ENCODE measurements at places on chromosomes 2 and 18.

DNA sequence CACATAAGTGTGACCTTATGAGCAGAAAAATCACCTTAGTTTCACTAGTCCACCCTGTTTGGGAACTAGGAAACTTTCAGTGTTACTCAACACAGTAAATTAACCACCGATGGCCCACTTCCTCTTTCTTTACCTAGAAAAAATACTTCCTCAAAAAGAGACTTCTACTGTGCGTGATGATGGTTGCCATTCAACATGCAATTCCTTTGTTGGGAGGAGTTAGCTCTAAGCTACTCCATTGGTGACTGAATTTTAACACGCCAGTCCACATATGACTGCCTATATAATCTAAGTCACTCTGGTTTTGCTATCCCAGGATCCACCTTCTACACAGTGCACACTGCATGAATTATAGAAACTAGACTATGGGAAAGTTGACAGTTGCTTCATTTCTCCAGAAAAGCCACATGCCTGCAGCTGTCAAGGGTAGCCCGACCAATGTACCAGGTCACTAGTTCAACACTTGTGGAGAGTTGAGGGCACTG is 47.8 kb upstream of the REG3G start:
- DNase-seq, result no peak

DNA sequence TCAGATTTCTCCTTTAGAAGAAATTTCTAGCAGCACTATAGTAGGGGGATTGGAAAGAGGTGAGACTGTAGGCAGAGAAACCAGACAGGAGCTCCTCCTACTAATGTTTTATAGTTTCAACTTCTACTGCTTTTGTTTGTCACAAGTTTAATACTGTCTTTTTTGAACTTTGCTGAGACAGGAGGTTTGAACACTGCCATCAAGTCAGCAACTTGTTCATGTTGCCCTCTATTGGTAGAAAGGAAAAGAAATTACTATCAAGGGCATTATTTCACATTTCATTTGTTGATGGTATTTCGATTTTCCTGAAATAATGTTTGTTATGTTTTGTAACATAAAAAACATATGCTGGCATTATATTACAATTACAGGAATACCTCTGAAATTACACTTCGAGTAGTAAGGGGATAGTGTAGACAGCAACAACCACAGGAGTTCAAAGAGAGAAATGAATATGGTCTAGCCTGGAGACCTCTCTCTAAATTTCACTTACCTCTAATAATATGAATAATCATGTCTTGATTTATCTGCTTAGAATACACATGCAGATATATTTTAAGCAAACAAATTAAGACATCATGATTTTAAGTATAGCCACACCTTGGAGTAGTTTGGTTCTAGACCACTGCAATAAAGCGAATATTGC is 12.4 kb upstream of the CCDC88A start:
- no peak for DNase-seq

DNA sequence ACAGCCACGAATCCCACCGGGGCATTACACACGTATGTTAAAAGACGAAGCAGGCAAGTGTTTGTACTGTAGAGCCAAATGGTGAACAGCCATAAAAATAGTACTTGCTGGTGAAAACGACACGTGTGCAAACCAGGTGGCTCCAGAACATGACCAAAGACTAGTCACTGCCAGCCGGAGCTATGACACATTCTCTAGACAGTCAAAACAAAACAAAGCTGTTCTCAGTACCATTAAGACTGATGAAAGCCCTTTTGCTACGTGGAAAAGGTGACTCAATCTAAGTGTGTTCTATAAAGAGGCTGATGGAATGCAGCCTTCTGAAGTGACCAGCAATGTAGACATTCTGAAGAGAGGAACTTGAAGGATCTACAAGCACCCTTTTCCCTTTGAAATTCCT is 367.7 kb upstream of the NETO1 start:
- DNase-seq, result no peak

DNA sequence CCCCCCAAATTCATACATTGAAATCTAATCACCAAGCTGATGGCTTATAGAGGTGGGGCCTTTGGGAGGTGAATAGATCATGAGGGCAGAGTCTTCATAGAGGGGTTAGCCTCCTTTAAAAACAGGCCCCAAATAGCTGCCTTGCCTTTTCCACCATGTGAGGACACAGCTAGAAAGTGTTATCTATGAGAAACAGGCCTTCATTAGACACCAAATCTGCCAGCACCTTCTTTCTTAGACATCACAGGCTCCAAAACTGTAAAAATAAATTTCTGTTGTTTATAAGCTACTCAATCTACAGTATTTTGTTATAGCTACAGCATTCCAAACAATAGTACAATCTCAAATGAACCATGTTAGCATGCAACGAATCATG is 459.3 kb upstream of the GCFC2 start:
- no peak for DNase-seq

DNA sequence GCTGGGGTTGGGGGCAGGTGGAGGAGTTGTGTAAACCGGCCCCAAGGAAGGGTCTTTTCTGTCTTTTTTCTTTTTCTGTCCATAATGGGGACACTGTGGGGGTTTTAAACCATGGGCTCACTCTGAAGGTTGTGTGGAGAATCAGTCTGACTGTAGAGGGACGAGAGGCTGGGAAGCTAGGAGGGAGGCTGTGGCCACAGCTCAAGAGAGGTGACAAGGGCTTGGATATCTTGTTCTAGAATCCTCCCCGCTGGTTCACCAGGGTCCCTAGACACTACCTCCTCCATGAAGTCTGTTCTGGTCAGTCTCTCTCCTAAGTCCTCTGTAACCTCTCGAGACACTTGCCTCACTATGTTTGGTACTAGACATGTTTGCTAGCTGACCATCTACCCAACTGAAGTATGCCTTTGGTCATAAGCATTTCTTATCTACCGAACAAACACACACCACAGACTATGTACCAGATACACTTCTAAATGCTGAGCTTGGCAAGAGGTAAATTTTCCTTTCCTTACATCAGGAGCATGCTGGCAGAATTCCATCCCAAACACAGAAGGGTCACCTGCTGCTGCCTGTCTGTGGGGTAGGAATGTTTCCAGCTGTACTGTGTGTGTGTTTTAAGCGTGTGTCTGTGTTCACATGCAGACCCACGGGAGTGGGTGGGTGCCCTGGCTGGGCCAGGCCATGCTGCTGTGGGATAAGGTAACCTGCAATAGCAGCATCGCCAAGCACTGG is 69.6 kb upstream of the MGAT4A start:
- no peak for DNase-seq

DNA sequence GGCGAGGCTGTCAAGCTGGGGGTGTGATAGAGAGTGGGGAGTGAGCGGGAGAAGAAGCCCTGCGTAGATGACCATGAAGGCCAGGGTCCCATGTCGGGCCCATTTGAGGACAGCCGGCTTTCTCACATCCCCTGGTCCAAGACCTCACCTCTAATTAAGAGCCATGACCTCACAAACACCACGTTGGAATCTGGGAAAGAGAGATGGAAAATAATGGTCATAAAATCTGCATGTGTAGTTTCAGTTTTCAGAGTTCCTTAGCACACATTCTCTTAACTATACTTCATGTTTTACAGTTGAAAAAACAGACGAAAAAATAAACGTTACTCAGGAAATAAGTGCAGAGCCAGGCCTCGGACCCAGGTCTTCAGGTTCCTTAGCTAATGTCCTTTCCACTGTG is 244.8 kb upstream of the SIX2 start:
- no peak for DNase-seq

DNA sequence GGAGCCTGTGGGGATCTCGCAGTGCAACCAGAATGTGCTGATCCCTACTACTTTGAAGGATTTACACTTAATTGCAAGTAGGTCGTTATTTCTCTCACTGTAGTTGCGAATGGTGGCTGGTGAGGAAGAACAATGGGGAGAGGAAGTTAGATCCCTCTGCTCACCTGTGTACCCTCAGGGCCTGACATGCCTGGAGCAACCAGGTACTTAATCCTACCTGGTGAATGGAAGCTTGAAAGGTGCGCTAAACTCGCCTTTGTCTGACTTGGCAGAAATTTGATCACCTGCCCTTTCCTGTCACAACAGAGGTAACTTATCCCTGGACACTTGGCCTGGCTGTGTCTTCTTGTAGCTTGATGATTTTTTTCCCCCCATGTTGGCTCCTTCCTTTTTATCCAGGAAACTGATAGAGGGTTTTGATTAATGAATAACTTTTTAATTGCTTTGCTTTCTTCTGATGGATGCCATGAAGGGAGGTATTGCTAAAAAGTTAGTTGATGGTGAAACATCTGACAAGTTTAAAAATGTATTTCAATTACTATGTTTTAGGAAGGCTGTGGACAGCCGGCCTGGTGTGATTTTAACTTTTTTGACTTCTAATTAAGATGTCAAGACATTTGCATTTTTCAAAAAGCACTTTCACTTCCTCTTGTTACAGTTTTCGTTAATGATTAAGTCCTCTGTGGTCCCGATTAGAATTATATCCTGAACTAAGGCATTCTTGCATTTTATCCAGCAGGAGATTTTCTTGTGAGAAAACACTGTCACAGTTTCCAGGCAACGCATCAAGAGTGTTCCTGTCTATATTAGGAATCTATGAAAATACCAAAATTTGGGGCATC is 9.2 kb downstream of the SGPP2 start:
- no peak for DNase-seq

DNA sequence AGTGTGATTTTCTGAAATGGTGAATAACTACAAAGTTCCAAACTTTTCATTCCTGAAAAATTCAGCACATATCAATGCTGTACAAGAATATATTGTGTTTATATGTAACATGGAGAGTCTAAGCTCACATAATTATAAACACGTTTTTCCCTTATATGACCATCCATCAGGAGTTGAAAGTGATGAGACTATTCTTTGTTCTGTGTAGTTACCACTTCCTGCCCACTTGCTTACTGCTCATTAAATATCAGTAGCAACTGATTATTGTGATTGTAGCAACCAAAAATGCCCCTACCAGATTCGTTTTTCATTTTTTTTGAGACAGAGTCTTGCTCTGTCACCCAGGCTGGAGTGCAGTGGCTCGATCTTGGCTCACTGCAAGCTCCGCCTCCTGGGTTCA is 30.8 kb downstream of the OTX1 start:
- DNase-seq, result no peak

Data from left forelimb (tissue), 1 donor.